ENCODE measurements at places on chromosomes 13 and 19. TPM values are rescaled to one million over a fixed set of nuclear protein-coding genes. Genes with fewer than 3 reads are reported as not detected.

Gene ATP12A
- polyA plus RNA-seq = not detected

Gene EID2B
- 2.6 TPM for polyA plus RNA-seq

GRCh38 chr13:80782441-80782840, 441.5 kb upstream of the SPRY2 start:
- peaks cover 5% of the 10 kb centered on the region for H3K4me1 ChIP-seq
- no peaks in the 10 kb centered on the region for H3K36me3 ChIP-seq
- peak; percentile 60 for DNase-seq
- no peaks in the 10 kb centered on the region for H3K27me3 ChIP-seq
- H3K4me3 ChIP-seq = no peak overlapping the region
- H3K27ac ChIP-seq = no peak overlapping the region

- no peak overlapping the region for H3K27ac ChIP-seq
- H3K27me3 ChIP-seq = no peaks in the 10 kb centered on the region
- H3K4me3 ChIP-seq = no peak overlapping the region
- no peaks in the 10 kb centered on the region for H3K36me3 ChIP-seq
- no peaks in the 10 kb centered on the region for H3K4me1 ChIP-seq
- no peak for DNase-seq
These were observed 8.1 kb downstream of the N4BP2L1 start for GRCh38 chr13:32419862-32420261.

DNA sequence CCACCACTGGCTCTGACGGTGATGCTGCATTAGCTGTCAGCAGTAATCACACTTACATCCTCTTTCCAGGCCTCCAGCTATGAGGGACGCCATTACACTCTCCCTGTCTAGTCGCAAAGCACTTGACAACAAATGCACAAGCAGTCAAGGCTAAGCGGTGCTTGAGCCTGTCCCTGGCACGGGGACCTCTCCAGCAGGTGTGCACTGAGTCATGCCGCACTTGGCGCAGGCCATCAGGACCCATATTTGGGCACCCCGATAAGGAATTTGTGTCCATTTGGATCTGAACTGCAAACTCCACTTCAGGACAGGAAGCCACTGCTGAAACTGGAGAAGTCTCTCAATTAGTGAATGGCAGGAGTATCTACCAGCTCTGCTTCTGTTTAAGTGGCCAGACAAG, 301.9 kb upstream of the OBI1 start:
- H3K27me3 ChIP-seq = no peaks in the 10 kb centered on the region
- H3K36me3 ChIP-seq = no peaks in the 10 kb centered on the region
- H3K4me1 ChIP-seq = no peaks in the 10 kb centered on the region
- no peak overlapping the region for H3K4me3 ChIP-seq
- no peak overlapping the region for H3K27ac ChIP-seq
- DNase-seq = no peak

- peaks cover 28% of the 10 kb centered on the region for H3K4me1 ChIP-seq
- peak; percentile 79 for DNase-seq
- H3K36me3 ChIP-seq = no peaks in the 10 kb centered on the region
- H3K4me3 ChIP-seq = peak overlapping the region; percentile 57
- H3K27ac ChIP-seq = peak overlapping the region; percentile 90
These were observed 14.6 kb downstream of the JOSD2 start for GRCh38 chr19:50496189-50497021.

GRCh38 chr19:2618611-2619010, 83.9 kb downstream of the GNG7 start:
- peak overlapping the region; percentile 55 for H3K27ac ChIP-seq
- peaks cover 20% of the 10 kb centered on the region for H3K27me3 ChIP-seq
- H3K4me3 ChIP-seq = no peak overlapping the region
- DNase-seq = peak; percentile 57
- H3K4me1 ChIP-seq = peaks cover 4% of the 10 kb centered on the region

GRCh38 chr13:101869553-101869952, 417.1 kb downstream of the ITGBL1 start:
- H3K36me3 ChIP-seq = no peaks in the 10 kb centered on the region
- no peak overlapping the region for H3K4me3 ChIP-seq
- no peaks in the 10 kb centered on the region for H3K27me3 ChIP-seq
- H3K4me1 ChIP-seq = no peaks in the 10 kb centered on the region
- DNase-seq = no peak
- H3K27ac ChIP-seq = no peak overlapping the region

Gene FCHO1
- polyA plus RNA-seq = 0.77 TPM

- no peak overlapping the region for H3K4me3 ChIP-seq
- peak; percentile 46 for DNase-seq
- peaks cover 9% of the 10 kb centered on the region for H3K27me3 ChIP-seq
- peaks cover 7% of the 10 kb centered on the region for H3K4me1 ChIP-seq
These were observed 4.7 kb upstream of the IRS2 start for GRCh38 chr13:109790942-109791605.

- H3K4me1 ChIP-seq = peaks cover 39% of the 10 kb centered on the region
- H3K36me3 ChIP-seq = peaks cover 33% of the 10 kb centered on the region
- H3K4me3 ChIP-seq = no peak overlapping the region
- DNase-seq = peak; percentile 63
- peak overlapping the region; percentile 42 for H3K27ac ChIP-seq
These were observed 19.8 kb downstream of the COL4A1 start for GRCh38 chr13:110286833-110287819.

Gene BRSK1
- polyA plus RNA-seq = 7.4 TPM

DNA sequence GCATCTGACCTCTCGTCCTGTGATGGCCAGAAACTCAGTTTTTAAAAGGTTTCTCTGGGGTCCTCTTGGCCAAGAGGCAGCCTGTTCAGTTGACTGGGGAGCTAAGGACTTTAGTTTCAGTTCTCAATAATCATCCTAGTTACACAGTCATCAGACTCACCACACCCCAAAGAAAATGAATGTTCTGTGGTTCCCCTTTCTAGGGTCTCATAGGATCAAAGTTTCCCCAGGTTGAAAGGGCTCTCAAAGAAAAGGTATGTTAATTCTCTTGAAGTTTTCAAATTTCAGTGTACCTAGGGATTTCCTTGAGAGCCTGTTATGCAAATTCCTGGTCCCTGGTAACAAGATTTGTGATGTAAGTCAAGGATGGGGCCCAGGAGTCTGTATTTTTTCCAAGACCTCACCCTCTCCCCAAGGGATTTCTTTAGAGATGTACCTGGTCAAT, 94.9 kb downstream of the FAM216B start:
- no peak overlapping the region for H3K27ac ChIP-seq
- H3K36me3 ChIP-seq = no peaks in the 10 kb centered on the region
- H3K4me3 ChIP-seq = no peak overlapping the region
- no peaks in the 10 kb centered on the region for H3K27me3 ChIP-seq
- peaks cover 8% of the 10 kb centered on the region for H3K4me1 ChIP-seq

Gene ZNF121
- polyA plus RNA-seq = 5.1 TPM

DNA sequence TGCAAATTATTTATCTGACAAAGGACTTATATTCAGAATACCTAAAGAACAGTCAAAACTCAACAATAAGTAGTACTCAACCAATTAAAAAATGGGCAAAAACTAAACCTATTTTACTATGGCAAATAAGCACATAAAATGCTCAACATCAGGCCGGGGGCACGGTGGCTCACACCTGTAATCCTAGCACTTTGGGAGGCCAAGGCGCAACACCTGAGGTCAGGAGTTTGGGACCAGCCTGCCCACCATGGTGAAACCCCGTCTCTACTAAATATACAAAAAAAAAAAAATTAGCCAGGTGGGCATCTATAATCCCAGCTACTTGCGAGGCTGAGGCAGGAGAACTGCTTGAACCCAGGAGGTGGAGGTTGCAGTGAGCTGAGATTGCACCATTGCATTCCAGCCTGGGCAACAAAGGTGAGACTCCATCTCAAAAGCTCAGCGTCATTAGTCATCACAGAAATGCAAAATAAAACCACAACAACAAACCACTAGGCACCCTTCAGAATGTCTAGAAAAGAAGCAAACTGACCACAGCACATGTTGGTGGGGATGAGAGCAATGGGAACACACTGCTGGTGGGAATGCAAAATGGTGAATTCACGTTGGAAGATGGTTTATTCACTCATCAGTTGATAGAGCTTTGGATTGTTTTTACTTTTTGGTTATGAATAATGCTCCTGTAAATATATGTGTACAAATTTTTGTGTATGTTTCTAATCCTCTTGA, 180.6 kb upstream of the SOX1 start:
- no peaks in the 10 kb centered on the region for H3K36me3 ChIP-seq
- no peak overlapping the region for H3K4me3 ChIP-seq
- no peaks in the 10 kb centered on the region for H3K4me1 ChIP-seq
- peaks cover 6% of the 10 kb centered on the region for H3K27me3 ChIP-seq

- no peaks in the 10 kb centered on the region for H3K4me1 ChIP-seq
- H3K27ac ChIP-seq = no peak overlapping the region
- no peak for DNase-seq
- peaks cover 3% of the 10 kb centered on the region for H3K36me3 ChIP-seq
- no peak overlapping the region for H3K4me3 ChIP-seq
These were observed 22.2 kb upstream of the SPRYD7 start for GRCh38 chr13:49958321-49958720.

Gene TEAD2
- 73.5 TPM for polyA plus RNA-seq

Gene KLHL1
- not detected for polyA plus RNA-seq

Gene PRSS57
- polyA plus RNA-seq = not detected

GRCh38 chr13:26198116-26198515, 24.0 kb downstream of the RNF6 start:
- no peaks in the 10 kb centered on the region for H3K27me3 ChIP-seq
- H3K36me3 ChIP-seq = no peaks in the 10 kb centered on the region
- H3K27ac ChIP-seq = no peak overlapping the region
- H3K4me1 ChIP-seq = no peaks in the 10 kb centered on the region
- DNase-seq = no peak

- peaks cover 59% of the 10 kb centered on the region for H3K4me1 ChIP-seq
- peaks cover 7% of the 10 kb centered on the region for H3K36me3 ChIP-seq
- no peak overlapping the region for H3K4me3 ChIP-seq
- no peak for DNase-seq
- H3K27ac ChIP-seq = no peak overlapping the region
These were observed 27.2 kb downstream of the COMP start for GRCh38 chr19:18763674-18764590.

Gene CDADC1
- 12.3 TPM for polyA plus RNA-seq

GRCh38 chr13:69292789-69293425, 814.7 kb upstream of the ATXN8OS start:
- no peaks in the 10 kb centered on the region for H3K27me3 ChIP-seq
- no peaks in the 10 kb centered on the region for H3K4me1 ChIP-seq
- H3K36me3 ChIP-seq = no peaks in the 10 kb centered on the region
- DNase-seq = no peak

- H3K4me1 ChIP-seq = no peaks in the 10 kb centered on the region
- H3K36me3 ChIP-seq = no peaks in the 10 kb centered on the region
- no peak overlapping the region for H3K27ac ChIP-seq
- no peak for DNase-seq
- no peaks in the 10 kb centered on the region for H3K27me3 ChIP-seq
- no peak overlapping the region for H3K4me3 ChIP-seq
These were observed 414.2 kb upstream of the MIR17HG start for GRCh38 chr13:90933097-90933826.

Gene LIM2
- polyA plus RNA-seq = not detected

Gene ZNF878
- 0.20 TPM for polyA plus RNA-seq

All from muscle of leg (tissue), 16 donors.